ENCODE measurements at places on chromosomes 11 and 22.
A peak's percentile ranks its signal among the peaks of the same experiment; 100 is the strongest.

DNA sequence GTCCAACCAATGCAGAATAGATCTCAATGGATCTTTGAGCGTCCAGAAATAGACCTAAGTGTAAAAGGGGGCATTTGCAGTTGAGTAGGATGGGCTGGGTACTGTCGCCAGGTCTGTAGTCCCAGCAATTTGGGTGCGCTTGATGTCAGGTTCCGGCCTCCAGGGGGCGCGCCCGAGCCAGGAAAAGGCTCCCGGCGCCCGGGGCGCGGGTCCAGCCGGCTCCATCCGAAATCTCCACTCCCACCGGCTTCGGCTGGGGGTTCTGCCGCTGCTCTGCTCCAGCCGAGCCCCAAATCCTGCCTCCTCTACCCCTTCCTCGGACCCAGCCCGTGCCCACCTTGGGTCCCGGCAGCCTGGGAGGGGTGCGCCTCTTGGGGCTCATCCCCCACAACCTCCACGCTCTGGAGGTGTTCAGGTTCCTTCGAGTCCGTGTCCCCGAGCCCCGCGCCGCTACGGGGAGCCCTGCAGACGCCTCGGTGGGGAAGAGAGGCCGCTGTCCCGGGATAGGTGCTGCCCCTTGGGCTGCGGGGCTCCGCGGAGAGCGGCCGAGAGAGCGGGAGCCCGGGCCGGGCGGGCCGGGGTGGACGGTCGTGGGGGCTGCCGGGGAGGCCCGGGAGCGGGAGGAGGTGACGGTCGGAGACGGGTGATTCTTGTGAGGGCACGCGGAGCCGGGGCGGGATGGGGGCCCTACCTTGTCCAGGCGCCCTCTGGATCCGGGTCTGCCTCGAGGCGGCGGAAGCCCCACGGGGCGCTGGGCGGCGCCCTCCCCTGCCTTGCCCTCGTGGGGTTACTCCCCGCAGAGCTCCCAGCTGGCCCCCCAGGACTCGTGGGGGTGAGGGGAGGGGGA is 13.0 kb upstream of the CYB5R3 start:
- DNase-seq = peak; percentile 77

DNA sequence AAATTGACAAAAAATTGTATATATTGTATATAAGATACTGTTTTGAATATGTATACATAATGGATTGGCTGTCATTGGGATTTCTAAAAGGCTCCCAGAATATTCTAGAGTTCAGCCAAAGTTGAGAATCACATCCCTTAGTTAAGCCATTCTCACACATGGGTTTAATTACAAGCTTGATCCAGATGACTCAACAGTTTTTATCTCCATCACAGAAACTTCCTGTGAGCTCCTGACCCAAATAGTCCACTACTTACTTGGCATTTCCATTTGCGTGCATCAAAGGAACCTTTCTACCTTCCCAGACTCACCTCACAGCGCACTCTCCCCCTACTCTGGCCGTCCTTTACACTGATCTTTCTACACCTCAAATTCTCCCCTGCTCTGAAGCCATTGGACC is 184.8 kb upstream of the ARHGAP20 start:
- no peak for DNase-seq

DNA sequence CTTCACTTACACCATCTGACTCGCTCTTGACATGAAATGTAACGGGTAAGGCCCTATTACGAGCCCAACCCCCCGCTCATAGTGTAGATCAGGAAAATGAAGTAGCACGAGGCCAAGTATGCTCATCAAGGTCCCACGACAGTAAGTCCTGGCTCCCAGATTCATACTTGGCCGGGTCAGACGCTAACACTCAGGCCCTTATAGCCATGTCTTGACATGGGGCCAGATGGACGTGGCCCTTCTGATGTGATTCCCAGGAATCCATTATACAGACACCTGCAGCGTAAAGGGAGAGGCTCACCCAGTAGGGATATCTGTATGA is 175.1 kb downstream of the CEP164 start:
- DNase-seq = no peak

- DNase-seq = no peak
Measured at GRCh38 chr11:101866619-101867491, 48.0 kb upstream of the CEP126 start.

DNA sequence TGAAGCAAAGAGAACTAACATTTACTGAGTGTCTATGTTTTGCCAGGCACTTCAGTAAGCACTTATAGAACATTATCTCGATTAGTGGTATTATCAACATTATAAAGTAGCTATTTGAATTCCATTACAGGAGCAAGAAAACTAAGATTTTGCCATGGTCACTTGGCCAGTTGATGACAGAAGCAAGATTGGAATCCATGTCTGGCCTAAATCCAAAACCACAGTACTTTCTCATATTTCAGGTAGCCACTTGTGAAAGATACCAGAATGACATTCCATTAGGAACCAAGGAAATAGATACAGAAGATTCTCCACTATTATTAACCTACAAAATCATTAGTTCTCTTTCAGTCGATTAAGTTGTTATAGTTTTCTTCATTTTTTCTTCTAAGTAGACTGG is 691.0 kb upstream of the API5 start:
- DNase-seq = no peak

DNA sequence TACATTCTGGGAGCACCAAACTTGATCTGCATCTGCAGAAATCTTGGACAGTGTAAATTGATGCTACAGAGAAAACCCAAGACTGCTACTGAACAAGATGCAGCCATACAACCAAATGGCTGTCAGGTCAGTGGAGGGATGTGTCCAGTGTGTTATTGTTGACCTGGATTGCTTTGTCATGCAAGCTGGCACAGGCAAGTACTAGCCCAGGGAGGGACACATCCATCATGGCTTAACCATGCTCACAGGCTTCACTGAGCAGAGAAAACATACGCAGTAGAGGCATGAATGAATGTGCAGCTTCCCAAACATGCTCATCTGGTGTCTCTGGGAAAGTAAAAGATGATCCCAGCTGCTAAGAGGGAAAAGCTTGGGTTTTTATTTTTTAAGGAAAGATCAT is 93.6 kb downstream of the MTNR1B start:
- no peak for DNase-seq

- DNase-seq = no peak
Measured at GRCh38 chr11:79332017-79332416, 108.8 kb downstream of the TENM4 start.

GRCh38 chr11:72079819-72080325 is 470 bp downstream of the NUMA1 start:
- peak; percentile 74 for DNase-seq

DNA sequence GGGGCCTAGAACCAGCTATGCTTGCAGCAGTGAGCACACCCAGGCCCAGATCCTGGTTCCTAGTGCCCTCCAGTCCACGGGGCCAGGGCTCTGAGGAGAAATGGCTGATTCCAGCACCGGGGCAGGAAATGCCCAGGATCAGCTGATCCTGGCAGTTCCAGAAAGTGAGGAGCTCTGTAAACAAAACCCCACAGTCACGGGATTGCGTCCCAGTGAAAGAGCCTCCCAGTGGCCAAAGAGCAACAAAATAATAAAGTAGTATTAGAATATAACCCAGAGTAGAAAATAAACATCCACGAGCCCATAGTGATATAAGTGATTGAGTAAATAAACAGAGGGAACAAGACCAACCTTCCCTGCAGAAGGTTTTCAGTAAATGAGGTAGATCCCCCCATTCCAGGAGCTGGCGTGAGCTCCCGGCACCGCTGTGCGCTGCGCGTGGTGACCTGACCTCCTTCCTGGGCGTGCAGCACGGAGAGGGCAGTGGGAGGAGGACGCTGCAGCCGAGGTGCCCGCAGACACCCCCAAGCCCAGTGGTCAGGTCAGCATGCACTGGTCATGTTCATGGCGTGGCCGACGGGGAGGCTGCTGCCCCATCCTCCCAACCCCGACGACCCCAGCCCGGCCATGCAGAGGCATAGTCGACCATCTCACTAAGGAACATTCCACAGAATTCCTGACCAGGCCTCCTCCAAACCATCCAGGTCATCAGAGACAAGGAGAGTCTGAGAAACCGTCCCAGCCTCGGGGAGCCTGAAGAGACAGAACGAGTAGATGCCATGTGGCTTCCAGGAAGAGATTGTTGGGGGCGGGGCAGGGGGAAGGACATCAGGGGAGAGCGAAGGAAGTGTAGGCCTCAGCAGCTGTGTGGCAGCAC is 19.8 kb downstream of the PTDSS2 start:
- DNase-seq = no peak

DNA sequence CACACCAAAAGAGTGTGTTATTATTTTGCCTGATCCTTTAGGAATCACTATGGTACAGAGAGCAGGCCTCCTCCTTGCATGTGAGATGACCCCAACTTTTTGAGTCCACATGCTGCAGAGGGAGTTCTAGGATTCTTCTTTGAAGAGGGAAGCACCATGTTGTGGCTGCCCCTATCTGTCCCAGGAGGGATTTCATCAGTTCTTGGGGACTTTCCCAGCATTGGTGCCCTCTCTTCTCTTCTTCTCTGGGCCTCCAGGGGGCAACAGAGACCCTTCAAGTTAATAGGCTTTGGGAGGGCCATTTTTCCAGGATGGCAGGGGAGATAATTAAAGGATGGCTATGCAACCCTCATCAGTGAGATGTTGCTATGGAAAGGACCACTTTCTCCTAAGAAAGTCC is 3.6 kb downstream of the MMP1 start:
- DNase-seq = peak; percentile 22

DNA sequence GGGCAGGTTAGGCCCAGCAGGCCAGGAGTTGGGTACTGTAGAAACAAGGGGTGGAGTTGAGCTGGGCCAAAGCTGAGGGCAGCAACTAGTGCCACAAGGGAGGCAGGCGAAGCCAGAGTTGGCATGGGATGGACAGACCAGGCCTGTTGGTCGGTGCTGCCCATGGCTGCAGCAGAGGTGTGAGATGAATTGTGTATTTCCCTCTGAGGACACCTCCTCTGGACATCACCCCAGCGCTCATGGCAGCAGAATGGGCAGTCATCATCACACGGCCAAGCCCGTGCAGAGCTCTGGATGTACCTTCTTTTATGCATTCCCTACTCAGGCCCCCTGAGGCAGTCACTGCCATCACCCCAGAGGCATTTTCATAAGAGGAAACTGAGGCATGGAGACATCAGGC is 20.3 kb downstream of the TAB1 start:
- DNase-seq = no peak

DNA sequence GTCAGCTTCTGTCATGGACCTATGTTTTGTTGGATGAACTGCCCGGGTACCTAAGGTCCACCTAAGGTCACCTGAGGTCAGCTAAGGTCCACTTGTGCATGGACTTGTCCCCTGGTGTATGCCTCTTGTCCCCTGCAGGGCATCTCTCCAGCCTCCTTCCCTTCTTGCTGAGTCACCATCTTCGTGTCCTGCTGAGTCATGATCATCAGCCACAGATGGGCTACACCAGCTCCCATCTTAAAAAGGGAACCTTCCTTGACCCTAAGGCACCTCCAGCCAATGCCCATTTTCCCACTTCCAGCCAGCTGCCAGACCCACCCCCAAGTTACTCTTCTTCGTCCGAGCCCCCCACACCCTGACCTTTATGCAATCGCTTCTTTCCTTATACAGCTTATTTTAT is 544.9 kb downstream of the TBC1D22A start:
- peak; percentile 45 for DNase-seq

DNA sequence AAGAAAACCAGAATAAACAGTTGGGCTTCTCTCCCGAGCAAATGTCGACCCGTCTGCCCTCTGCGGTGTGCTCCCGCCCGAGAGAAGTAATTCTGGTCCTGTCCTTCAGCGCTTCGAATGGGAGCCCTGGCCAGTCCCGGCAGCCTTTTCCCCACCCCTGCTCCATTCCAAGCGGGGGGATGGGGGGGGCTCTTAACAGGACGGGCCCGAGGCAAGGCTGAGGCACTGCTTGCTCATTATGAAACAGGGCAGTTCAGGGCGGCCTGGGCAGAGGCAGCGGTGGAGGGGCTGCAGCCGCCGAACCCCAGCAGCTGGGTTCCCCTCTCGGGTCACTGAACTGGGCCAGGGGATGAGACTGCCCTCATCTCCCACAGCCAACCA is 9.1 kb downstream of the BACE1-AS start:
- no peak for DNase-seq

DNA sequence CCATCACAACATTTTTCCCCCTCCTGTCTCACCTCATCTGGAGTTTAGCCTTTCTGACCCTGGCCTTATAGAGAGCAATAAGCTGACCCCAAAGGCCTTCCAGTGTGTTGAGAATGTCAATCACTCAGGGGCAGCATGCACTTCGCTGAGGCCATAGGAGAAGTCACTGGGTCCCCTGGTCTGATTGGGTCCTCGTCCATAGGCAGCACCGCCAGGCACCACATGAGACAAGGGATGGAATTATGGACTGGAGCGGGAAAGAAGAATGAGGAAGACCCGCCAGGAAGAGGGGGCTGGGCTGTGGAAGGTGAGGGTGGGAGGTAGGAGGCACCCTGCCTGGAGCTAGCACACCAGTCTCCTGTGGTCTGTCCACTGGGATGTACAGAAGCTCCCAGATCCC is 72.9 kb downstream of the DSCAML1 start:
- DNase-seq = no peak

- DNase-seq = peak; percentile 33
Measured at GRCh38 chr11:20156280-20156875, 3.9 kb downstream of the DBX1 start.

DNA sequence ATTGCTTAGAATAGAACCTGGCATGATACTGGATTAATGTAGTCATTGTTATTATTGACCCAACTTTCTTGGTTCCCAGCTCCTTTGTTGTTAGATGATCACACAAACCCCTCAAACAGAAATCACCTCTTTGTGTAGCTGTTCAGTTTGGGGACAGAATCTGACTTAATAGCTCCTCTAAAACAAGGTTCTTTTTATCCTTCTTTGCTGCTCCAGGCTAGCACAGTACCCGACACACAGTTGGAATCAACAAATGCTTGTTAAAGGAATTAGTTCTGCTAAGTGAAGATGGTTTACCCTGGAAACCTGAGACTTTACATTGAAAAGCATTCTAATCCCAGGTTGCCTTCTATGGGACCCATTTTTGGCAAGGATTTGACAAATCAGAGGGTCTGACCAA is 43.9 kb downstream of the GAB2 start:
- DNase-seq = no peak

GRCh38 chr11:45659031-45659817 is 6.2 kb downstream of the CHST1 start:
- DNase-seq = no peak

DNA sequence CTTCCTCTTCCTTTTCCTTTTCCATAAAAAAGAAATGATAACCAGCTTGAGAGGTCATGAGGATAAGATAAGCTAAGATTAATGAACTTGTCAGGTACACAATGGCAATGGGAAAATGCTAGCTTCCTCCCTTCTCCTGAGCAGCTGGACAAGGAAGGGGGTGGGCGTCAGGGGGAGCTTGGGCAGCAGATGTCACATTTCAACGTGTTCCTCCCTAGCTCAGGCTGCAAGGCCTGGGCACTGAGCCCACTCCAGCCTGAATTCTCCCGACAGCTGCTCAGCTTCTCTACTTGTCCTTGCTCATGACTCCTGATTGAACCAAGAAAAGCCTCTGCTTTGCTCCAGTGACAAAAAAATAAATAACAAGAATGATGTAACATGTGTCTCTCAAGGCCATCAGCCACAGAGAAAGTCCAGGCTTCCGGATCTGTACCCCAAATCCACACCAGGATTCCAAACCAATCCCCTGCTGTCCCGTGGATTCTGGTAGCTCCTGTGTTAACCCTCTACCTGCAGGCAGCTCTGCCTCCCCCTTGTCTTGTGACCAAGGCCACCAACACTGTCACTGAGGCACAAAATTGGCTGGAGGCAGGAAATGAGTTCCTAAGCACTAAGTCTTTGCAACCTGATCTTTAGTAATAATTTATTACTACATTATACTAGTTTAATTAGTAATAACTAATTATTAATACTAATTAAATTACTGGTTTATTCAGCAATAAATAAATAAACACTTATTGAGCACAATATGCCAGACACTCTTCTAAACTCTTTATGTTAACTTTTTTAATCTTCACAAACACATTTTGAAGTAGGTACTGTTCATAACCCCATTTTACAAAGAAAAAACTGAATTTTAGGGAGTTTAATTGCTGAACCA is 146.5 kb downstream of the CCDC34 start:
- no peak for DNase-seq
